ENCODE measurements at places on chromosomes 2 and 18. TPM values are rescaled to one million over a fixed set of nuclear protein-coding genes. Genes with fewer than 3 reads are reported as not detected.

The SERPINB10 gene
- total RNA-seq, result not detected

The SMC6 gene
- 14.1 TPM for total RNA-seq

The RIT2 gene
- total RNA-seq, result not detected

The RGPD3 gene
- under 0.01 TPM for total RNA-seq

The TTR gene
- total RNA-seq, result not detected

The HSPE1 gene
- 102 TPM for total RNA-seq

The GAREM2 gene
- total RNA-seq, result 0.47 TPM

The RTP5 gene
- not detected for total RNA-seq

The C2orf80 gene
- not detected for total RNA-seq

The TGFA gene
- not detected for total RNA-seq

The FOXI3 gene
- not detected for total RNA-seq

The ZSCAN30 gene
- 12.2 TPM for total RNA-seq

The RASGRP3 gene
- 0.63 TPM for total RNA-seq

The CEBPZ gene
- total RNA-seq, result 41.5 TPM

The LIMS3 gene
- total RNA-seq, result 1.6 TPM

The ACOXL gene
- not detected for total RNA-seq

The ZNF385B gene
- total RNA-seq, result not detected

All from bronchial smooth muscle cell (primary cell).